ENCODE measurements at places on chromosomes 16 and 17.

DNA sequence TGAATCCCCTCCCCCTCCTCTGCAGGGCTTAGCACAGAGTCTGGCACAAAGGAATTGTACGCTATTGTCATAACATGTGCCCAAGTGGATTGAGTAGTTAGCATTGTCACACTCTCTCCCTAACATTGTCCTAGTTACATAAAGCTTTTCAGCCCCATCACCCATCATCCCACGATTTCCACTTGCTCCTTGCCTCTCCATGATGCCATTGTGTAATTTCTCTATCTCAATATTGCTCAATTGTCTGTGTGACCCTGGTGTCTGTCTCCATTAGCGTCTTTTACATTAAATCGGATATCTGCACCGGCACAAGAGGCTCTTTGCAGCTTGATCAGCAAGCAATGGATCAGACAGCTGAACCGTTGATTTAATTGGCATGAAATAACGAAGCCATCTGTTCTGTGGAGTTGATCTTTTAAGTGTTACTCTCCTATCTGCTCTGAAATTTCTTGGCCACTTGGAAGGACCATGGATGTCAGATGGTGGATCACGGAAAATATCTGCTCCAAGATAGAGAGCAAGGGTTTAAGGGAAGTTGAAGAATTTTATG lies 77.0 kb upstream of the HS3ST4 start:
- DNase-seq, result no peak

- no peak for DNase-seq
Observed at GRCh38 chr16:49465661-49466528, 92.3 kb downstream of the C16orf78 start.

- peak; percentile 12 for DNase-seq
Observed at GRCh38 chr17:31431852-31432658, 40.6 kb downstream of the RAB11FIP4 start.

GRCh38 chr17:82531431-82531881 lies 11.9 kb downstream of the FOXK2 start:
- DNase-seq, result no peak

DNA sequence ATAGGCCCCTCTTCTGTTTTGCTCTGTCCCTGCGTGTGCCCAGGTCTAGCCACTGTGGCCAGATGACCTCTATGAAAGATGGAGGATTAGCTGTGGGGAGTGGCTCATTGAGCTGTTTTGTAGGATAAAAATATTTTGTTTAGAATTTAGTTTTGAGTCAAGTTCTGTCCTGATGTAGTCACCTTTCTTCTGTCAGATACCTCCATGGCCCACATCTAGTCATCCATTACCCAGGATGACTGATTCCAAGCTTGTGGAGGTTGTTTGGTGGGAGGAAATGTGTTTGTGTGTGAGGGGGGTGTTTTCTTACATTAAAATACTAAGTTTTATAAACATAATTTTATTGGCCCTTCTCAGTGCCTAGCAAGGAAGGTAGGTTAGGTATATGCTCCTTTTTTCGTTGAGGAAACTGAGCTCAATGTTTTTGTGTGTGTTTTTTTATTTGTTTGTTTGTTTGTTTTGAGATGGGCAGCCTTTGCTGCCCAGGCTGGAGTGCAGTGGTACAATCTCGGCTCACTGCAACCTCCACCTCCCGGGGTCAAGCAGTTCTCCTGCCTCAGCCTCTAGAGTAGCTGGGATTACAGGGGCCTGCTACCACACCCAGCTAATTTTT lies 16.3 kb downstream of the SNX11 start:
- no peak for DNase-seq

DNA sequence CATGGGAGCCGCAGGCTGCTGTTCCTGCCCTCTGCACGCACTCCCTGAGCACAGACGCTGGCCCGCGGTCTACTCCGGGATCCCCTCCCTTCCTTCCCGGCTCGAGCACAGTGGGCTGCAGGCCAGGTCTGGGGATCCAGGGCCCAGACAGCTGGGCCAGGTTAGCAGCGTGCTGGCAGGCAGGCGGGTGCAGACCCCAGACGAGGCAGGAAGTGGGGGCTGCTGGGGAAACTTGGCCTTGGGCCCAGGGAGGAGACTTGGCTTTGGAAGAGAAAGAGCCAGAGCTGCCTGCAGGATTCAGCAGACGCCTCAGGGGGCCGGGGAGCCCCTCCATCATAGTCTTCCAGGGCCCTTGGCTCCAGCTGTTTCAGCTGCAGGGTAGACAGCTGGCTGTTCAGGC lies 30.2 kb upstream of the ABCC3 start:
- no peak for DNase-seq

GRCh38 chr16:55647798-55648197 lies 8.0 kb upstream of the SLC6A2 start:
- no peak for DNase-seq

GRCh38 chr17:38912221-38912813 lies 13.1 kb upstream of the LASP1NB start:
- DNase-seq, result no peak

DNA sequence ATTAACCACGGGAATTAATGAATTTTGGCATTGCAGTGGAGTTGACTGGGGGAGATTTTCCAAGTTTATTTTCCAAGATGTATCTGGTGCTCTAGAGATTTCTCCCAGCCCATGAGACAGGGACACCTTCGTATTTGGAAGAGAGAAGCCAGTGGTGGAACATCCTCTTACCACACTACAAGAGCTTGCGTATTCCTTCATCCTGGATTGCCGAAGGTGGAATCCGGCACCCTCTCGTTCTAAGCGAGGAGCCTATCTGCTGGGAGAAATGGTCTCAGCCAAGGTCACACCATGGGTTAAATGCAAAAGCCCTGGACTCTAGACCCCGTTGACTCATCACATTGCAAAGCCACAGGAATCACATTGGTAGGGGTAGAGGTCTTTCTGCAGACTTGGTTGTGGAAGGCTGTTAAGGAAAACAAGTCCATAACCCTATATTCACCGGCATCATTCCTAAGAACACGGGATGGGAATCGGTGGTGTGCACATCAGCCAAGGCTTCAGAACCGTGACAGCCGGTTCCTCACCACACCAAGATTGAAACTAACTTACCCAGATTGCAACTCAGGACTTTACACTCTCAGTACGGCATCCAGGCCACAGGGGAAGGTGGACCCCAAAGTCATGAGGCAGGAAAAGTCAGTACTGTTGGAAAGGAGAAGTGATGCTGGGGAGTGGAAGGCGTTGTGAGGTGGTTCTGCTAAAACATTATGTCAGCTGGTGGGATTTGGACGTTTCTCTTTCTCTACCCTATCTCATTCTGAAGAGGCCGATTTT lies 259.8 kb downstream of the CPPED1 start:
- no peak for DNase-seq

DNA sequence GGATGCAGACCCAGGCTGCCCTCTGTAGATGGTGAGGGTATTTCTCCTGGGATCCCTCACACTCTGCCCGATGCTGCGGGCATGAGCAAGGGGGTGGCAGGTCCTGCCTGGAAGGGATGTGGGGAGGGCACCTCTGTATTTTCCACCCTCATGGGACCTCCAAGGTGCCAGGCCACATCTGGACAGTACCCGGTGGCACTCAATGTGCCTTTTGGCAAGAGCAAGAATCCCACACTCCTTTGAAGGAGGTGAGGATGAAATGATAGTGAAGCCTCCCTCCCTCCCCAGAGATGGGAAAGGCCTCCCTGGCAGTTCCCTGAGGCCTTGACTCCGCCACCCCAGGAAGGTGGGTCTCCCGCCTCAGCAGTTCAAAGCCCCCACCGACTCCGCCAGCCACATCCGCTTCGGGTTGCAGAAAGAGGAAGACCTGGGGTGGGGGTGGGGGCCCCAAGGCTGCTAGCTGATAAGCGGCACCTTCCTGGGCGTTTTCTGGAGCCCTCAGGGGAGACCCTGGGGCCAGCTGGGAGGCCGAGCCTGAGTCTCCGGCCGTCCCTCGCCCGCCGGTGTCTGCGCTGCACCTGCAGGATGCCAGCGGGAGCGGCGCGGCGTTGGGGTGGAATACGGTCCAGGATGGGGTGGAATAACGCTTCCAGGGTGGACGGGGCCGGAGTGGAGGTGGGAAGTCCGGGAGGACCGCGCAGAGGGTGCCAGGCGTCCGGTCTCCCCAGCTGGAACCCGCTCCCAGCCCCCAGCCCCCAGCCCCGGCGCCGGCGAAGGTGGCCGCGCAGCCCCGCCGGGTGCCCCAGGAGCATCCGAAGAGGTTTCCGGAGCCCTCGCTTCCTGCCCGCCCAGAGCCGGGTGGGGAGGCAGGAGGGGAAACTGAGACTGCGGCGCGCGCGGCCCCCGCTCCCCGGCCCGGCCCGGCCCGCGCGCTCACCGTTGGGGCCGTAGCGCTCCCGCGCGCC lies 718 bp downstream of the ATP2A3 start:
- no peak for DNase-seq

- DNase-seq, result no peak
Observed at GRCh38 chr16:46850619-46851555, 19.9 kb upstream of the C16orf87 start.

- DNase-seq, result no peak
Observed at GRCh38 chr17:56771975-56772374, 61.7 kb downstream of the C17orf67 start.

DNA sequence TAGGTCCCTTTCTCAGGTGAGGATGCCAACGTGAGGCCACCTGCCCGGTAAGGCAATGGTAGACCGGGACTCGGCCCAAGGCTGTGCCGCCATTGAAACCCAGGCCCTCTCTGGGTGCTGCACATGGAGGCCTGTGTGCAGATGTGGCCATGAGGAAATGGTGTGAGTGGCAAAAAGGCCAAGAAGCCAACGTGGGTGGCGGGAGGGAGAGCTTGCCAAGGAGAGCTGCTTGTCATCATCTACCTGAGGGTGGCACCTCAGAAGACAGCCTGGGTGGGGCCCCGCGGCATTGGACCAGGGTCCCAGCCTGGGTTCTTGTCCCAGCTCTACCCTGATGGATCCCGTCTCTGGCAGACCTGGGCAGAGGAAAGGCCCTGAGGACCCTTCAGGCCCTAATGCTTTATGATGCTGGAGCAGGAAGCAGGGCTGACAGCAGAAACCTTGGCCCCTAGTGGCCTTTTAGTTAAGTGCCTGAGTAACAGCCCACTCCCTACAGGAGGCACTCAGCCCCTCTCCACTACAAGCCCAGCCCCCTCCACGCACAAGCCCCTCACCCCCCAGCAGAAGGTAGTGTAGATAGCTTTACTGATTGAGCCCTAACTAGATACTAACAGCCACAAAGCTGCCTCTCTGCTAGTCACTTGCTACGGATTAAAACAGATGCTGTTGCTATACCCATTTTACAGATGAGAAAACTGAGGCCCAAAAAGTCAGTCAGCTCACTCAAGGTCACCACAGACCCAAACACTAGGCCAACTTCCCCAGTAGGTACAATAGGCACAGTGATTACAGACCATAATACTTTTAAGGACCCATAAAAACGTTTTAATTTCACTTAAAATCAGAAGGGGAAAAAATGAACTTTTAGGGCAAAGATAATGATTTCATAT lies 26.2 kb upstream of the KIFC3 start:
- no peak for DNase-seq

DNA sequence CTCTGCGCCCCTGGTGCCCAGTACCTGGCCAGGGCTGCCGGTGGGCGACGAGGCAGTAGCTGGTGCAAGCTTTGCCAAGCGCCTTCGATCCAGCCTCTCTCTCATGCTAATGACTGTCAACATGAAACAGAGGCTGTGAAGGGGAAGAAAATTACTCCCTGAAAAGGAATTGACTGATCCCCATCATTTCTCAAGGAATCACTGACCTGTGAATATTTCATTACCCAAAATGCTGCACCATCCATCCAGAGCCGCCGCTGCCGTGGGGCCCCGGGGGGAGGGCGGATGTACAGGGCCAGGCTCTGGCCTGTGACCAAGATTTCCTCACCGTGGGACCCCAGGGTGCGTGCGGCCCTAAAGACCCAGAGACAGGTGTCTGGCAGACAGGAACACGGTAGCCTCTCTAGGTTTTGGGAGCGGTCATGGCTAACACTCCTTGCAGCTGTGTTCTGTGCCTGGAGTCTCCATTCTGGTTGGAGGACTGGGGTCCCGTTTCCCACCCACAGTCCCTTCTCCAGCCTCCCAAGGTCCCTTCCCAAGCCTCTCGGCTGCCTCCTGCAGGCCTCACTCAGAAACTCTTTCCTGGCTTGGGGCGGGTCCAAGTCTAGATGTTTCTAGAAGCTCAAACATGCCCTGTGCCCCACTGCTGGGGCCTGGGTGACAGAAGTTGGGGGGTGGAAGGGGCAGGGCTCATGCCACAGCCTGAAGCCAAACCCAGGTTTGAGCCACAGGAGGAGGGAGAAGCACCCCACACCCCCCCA lies 73.3 kb downstream of the ENGASE start:
- peak; percentile 49 for DNase-seq

DNA sequence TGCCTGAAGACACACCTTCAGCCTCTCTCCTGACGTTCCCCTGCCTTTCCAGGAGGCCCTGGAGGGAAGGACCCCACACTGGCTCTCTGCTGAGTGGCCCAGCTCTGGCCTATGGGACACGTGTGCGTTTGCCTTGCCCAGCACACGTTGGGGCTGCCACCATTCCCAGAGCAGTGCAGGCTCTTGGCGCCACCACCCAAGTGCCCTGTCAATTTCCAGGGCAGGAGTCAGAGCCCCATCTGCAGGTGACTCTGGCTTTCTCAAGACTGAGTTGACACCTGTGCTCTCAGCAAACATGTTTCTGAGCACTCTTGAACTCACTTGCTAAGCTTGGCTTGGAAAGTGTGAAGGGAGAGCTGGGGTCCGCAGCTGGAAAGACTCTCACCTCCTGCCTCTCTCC lies 4.7 kb upstream of the IRF8 start:
- no peak for DNase-seq

GRCh38 chr17:44990994-44991393 lies 22.9 kb upstream of the C1QL1 start:
- DNase-seq, result no peak

DNA sequence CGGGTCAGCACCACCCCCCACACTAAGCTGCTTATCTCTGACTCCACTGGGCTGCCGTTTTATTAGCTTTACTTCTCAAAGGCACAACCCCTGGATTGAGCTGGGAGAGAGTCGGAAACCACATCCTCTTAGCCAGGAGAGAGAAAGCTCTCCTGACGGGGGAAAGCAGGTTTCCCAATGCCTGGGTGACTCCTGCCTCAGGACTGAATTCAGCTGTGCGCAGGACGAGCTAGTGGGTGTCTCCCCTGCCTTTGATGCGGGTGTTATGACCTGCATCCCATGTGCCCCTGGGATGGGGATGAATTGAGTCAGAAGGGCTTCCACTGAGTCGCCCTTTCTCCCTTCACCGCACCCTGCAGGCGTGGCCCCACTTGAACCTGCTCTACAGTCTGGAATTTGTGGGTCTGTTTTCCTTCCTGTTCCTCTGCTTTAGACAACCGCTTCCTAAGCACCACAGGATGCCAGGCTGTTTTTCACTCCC lies 819.2 kb upstream of the EEF2KMT start:
- DNase-seq, result no peak
